NAMALWA (cell line): ENCODE measurements at places on chromosomes 7 and 10.

GRCh38 chr10:71363936-71364335, 32.8 kb upstream of the CDH23 start:
- DNase-seq: no peak

DNA sequence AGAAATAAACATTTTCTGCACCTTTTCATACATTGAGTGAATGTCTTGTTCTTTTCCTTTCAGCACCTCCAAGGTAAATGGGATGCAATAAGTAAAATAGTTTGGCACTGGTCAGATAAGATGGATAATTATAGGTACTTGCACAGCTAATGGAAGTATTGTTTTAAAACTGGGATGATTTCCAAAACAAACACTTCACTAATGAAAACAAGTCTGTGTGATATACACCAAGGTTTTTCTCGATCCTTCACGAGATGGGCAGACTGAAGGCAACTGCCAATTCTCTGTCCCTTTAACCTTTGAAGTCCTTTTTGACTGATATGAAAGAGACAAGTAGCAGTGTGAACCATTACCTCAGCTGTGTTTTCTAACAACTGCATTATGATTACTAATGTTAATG, 423.8 kb downstream of the GFRA1 start:
- no peak for DNase-seq

GRCh38 chr10:118763202-118763988, 8.6 kb upstream of the CACUL1 start:
- DNase-seq: no peak

DNA sequence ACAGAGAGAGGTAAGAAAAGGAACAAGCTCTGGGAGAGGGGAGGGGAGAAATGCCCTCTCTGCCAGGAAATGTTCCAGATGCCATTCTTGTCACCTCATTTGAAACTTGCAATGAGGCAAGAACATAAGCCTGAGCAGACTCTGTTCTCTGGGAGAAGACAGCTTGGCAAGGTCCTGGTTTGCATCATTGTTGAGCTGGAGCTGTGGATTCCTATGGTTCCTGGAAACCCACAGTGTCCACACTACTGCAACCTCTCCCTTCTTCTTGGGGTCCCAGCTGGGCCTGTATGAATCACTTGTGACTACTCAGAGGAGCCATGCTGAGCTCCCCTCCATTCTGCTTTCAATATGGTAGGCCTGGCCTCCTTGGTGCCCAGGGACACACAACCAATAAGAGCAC, 60.8 kb upstream of the HECTD2 start:
- DNase-seq: no peak

DNA sequence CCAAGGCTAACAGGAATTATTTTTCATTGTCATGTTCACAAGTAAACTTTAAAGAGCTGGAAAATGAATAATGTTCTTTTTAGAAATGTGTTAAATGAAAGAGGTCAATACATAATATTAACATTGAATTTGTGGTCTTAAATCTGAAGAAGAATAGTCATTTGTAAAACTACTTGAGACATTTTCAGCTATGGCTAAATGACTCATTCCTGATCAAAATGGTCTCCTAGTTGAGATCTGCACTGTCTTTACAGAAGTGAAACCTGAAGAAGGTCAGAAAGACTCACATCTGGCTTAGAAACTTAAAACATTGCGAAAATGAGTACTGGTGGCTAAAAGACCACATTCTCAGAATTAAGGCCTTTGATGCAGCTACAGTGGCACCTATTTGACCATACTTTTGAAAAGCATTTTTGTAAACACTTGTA, 5.9 kb downstream of the PIK3CG start:
- DNase-seq: peak; percentile 91

DNA sequence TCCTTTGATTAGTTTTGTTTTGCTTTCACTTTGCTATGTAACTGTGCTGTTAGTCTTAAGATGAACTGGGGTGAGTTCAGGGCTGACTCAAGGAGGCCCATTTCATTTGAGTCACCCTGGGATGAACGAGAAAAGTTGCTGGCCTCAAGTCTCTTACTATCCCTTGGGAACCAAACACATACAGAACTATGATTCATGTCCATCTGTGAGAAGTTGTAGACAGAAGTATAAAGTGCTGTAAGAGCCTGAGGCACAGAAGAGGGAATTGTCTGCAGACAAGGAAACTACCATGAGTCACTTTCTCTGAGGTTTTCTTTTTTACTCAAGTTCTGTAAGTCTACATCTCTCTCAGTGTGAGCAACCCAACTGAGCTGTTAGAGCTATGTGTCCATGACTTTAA, 179.8 kb upstream of the CSTF2T start:
- no peak for DNase-seq

- no peak for DNase-seq
These were observed 57.6 kb downstream of the MEOX2 start for GRCh38 chr7:15628876-15629275.

DNA sequence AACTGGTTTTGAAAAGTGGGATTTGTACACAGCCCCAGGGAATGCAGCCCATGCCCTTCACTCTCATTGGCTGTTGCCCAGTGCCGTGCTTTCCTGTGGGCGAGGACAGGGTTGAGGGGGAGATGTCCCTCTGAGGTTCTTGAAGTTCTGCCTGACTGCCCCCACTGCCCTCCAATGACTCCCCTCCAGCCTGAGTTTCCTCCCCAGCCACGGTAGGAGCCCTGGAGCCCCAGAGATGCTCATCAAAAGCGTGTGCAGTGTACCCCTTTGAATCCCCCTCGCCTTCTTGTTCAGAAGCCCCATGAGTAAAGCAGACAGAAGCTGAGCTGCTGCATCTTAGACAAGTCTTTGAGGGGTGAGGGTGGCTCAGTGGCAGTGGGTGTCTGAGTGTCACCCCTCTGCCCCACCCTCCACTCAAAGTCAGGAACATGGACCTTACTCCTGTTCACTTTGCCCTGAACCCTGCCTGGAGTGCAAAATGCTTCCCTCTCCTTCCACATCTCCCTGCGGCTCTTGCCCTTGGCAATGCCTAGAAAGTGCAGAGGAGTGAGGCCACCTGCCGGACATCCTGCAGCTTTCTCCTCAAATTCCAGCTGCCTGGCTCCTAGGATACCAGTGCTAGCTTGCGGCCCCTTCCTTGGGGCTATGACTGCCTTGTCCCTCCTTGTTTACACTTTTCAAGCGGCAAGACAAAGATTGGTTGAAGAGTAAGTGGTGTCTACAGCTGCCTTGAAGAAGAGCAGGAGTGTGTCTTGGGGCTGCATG, 19.9 kb downstream of the FAM241B start:
- DNase-seq: no peak

GRCh38 chr10:78742730-78743615, 325.8 kb upstream of the ZMIZ1 start:
- no peak for DNase-seq

- no peak for DNase-seq
These were observed 68.5 kb upstream of the ARID5B start for GRCh38 chr10:61832866-61833481.
